ENCODE measurements at places on chromosomes 6 and 20.

DNA sequence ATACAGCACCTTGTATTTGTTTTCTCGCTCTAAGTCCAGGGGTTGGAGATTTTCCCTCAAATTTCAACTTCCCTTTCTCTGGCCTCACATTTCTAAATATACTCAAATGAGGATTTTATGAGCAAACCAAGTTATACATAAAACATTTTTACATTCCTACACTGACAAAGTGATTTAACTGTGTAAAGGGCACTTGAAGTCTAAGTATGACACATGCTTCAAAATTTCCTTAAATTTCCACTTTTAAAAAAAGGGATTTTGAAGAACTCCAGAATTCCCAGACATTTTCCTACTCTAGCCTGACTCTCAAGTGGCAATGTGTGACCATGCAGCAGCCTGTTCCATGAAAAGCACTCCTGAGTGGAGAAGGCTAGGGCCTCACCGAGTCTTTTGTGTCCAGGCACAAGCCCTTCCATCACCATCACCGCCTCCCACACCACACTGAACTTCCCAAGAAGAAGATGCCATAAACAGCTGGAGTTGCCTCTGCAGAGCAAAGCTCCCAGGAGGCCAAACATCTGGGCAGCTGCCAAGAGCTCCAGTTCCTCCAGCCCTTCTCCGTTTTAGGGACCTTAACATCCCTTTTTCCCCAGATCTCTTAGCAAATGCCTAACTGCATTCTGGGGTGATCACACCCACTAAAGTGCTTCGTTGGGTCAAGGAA is 68.9 kb downstream of the NCR2 start:
- DNase-seq, result no peak

DNA sequence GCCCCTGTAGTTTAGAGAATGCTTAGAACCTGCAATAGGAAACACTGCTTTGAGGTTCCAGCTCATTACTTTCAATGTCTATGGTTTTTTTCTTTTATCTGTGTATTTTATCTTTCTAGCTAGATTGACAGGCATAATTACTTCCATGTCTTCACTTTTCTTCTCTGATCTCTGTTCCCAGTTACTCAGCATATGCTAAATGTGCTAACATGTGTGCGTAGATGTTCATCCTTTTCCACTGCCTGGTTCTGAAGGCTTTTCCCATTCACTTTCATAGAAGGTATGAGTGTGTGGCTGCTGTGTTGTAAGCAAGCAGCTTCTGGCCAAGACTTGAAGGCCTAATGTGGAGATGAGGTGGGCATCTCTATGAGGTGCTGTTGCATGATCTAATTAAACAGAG is 38.9 kb downstream of the FAXC start:
- DNase-seq, result no peak

DNA sequence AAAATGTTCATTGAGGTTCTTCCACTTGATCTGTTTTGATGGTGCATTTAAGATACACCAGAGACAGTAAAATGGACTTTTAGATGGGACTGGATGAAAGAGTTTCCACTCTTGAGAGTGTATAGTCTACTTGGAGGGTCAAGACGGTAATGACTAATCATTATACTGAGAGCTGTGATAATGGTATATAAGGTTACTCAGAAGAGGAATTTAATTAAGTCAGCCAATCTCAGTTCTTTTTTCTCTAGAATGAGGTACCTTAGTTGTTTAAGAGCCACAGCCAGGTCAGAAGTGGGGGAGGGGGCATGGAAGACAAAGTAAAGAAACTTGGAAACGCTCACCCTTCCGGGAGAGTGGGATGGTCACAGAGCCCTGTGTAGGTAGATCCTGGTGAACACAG is 123.9 kb downstream of the MAP3K4 start:
- no peak for DNase-seq

DNA sequence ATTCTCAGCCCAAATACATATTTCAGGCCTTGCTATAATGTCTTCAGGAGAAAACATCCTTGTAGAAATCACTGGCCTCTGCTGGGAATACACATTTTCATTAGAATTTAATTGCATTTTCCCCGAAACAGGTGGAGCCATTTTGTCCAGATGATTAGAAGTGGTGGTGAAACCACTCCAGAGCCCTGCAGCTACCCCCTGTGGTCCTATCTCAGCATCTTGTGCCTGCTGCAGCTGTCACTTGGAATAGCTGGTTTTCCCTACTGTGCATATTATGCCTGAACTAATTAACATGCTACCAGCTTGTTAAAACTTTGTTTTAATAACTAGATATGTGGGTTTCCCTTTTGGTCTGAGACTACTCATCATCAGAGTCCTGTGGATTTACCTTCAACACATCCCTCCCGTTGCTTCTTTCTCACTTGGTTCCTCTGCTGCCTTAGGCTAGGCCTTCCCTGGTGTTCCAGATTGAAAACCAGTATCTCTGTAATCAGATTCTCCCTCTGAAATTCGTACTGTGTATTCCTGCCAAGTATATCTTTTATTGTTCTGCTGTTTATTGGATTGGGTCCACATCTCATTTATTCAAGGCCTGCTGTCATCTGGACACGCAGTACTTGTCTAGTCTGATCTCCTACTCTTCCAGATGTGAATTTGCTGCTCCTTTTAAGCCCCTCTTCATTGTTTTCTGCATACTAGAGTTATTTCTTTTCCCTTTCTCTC is 15.2 kb downstream of the DNAH8 start:
- DNase-seq, result no peak

- no peak for DNase-seq
Observed at GRCh38 chr20:62977613-62978560, 25.4 kb downstream of the SLC17A9 start.

DNA sequence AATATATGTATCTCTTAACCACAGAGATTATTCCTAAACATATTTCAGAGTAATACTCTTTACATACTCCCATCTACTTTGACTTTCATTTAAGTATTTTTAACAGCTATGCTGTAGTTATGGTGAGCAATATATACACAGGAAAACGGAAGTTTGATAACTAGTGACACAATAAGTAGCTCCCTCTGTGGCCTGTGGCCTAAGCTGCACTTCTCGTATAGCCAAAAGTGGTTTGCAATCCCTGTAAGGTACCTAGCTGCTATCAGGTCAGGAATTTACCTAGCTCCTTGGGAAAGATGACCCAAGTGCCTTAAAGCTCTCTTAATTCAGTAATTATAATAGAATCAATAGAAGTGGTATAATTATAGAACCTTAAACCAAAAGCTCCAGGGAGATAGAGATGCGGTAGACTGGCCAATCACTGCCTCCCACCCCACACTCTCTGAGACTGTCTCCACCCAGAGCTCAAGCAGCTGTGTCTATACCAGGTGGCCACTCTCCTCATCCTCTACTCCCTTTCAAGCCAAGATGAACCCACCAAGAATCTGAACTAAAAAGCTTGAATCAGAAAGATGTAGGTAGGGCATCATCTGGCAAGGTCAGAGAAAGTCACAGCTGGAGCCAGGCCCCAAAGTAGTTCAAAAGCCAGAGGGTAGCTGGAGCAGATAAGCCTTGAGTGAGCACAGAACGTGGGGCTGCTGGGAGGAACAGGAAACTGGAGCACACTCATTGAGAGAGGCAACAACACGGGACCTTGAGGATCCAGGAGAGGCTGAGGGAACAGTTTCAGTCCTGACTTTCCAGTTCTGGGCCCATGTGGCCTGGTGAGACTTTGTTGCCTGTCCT is 84.9 kb upstream of the ASF1A start:
- no peak for DNase-seq

DNA sequence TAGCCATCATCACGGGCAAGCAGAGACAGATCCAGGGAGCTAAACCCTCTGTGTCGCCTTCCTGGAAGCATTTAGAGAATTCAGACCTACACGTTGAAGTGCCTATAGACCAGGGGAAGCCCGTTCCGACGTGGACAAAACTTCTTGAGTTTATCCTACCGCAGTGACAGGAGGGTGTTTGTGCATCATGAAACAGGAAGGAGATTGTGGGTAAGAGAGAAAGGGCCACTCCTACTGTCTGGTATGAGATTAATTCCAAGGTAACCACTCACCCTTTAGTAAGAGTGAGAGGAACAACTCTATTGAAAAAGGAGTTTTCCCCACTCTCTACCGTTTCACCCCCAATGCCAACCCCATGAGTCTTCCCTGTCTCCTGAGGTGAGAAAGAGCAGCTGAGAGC is 133.7 kb downstream of the TFAP2C start:
- DNase-seq, result no peak

GRCh38 chr6:114550316-114550715 is 207.5 kb upstream of the HS3ST5 start:
- no peak for DNase-seq

DNA sequence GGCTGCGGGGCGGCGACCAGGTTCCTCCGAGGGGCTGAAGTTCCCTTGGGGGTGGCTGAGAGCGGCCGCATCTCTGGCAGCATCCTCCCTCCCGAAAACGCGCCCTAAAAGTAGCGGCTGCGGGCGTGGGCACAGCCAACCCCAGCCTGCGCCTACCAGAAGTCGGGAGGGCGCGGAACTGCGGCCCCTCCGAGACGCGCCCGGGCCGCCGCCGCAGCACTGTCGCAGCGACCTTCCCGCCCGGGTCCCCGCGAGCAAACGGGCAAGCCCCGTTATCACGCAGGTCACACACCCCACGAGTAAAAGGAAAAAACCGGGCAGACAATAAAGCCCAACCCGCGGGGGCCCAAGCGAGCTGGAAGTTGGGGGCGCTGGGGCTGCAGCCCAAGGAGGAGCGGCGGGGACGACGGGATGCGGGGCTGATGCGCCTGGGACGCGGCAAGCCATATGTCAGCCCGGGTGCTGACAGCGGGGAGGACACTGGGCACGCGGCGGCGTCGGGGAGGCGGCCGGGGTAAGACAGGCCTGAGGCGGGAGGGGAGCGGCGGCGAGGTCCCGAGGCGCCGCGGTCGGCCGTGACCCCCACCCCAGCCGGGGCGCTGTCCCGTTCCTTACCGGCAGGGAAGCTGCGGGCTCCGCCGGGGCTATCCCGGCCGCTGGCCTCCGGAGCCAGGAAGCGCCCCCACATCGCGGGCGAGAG is 659 bp downstream of the CEP85L start:
- DNase-seq, result peak; percentile 33

DNA sequence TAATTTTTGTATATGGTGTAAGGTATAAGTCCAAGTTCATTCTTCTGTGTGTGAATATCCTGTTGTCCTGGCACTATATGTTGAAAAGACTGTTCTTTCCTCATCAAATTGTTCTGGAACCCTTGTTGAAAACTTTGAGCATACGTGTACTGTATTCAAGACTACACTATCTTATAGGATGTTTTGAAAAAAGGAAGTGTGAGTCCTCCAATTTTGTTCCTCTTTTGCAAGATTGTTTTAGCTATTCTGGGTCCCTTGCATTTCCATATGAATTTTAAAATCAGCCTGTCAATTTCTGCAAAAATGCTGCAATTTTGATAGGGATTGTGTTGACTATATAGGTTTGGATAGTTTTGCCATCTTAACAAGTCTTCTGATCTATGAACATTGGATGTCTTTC is 195.2 kb downstream of the BACH2 start:
- DNase-seq, result no peak

- DNase-seq, result no peak
Observed at GRCh38 chr6:169800668-169801395, 49.4 kb downstream of the ERMARD start.

GRCh38 chr6:133016631-133017030 is 202.3 kb downstream of the RPS12 start:
- DNase-seq, result no peak

DNA sequence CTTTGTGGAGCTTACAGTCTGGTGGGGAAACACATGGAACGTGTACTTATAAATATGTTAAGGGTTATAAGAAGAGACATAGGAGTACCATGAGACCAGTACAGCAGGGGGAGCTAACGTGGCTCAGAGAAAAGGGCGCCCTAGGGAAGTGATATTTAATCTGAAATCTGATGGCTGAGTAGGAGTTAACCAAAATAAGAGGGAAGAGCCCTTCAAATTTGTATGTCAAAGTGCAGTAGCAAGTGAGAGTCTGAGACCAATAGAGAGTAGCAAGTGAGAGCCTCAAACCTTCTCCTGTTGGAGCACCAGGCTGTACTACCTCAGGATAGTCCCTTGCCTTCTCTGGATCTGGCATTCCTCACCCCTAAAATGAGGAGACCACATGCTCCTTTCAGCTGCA is 6.1 kb upstream of the PKIG start:
- DNase-seq, result no peak

DNA sequence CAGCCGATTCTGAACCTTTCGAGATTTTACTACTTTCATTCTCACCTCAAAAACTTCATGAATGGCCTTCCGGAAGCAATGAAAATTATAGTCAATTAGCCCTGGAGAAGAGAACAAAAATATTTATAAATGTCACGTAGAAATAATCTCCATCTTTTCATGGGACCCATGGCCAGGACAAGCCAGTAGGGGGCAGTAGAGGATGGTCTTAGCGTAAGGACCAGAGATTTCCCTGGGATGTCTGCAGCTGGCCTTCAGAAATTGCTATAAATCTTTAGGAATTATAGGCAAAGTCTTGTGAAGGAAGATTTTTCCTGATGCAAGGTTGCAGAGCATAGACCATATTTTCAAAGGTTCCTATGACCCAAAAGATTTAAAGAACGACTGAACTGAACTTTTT is 15.6 kb upstream of the UBE2J1 start:
- DNase-seq, result no peak

DNA sequence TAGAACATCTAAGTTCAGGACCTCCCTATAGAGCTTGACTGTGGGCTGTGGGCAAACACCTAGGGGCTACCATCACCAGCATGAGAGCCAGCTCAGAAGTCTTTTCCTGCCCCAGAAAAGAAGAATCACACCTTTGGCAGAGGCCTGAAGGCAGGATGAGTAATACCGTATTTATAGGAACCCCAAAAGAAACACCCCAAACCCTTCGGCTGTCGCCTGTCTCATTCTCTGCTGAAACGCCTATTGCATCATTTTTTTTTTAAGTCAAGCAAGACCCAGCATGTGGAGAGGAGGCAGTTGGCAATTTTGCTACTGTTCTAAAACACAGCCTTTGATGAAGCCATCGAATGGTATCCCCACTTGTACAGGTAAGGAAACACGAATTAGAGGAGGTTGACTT is 436.4 kb downstream of the TFAP2A start:
- DNase-seq, result no peak

Data from NCI-H1930 (cell line).